NCI-H1417 (cell line): ENCODE measurements at places on chromosomes 1 and 21.

GRCh38 chr21:25911730-25912401, 177.1 kb downstream of the GABPA start:
- DNase-seq = no peak

- DNase-seq = no peak
Measured at GRCh38 chr1:219782311-219782710, 146.0 kb downstream of the SLC30A10 start.

DNA sequence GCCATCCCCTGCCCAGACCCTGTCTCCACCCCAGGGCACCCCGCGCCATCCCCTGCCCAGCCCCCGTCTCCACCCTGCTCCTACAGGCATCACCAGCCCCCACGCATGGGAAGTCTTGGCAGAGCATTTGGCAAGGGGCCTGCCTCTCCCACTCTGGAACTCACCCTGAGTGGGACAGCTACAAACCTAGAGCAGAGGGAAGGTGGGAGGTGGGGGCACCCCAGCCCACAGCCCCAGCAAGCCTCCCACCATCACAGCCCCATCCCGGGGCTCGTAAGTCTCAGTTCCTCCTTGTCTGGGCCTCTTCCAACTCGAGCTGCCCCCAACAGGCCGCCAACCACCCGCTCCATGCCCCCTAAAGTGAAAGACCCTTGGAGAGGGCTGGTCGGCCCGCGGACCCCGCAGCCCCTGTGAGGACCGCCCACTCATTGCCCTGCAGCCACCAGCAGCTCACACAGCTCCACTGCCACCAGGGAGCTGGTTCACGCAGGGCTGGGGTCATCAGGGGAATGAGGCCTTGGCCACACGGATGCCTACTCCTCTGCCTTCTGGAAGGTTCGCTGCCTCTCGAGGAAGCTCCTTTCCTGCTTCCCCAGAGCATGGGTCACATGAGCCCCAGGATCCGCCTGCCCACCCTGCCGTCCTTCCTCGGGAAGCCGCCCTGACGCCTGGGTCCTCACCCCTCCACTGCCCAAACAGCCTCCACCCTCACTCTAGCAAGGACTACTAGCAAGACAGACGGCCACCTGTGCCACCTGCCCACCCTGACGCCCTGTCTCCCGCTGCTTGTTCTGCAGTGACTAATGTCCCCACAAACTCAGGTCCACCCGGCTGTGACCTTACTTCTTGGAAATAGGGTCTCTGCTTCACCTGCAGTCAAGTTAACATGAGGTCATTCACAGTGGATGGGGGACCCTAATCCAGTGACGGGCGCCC, 14.4 kb downstream of the MEGF6 start:
- no peak for DNase-seq

DNA sequence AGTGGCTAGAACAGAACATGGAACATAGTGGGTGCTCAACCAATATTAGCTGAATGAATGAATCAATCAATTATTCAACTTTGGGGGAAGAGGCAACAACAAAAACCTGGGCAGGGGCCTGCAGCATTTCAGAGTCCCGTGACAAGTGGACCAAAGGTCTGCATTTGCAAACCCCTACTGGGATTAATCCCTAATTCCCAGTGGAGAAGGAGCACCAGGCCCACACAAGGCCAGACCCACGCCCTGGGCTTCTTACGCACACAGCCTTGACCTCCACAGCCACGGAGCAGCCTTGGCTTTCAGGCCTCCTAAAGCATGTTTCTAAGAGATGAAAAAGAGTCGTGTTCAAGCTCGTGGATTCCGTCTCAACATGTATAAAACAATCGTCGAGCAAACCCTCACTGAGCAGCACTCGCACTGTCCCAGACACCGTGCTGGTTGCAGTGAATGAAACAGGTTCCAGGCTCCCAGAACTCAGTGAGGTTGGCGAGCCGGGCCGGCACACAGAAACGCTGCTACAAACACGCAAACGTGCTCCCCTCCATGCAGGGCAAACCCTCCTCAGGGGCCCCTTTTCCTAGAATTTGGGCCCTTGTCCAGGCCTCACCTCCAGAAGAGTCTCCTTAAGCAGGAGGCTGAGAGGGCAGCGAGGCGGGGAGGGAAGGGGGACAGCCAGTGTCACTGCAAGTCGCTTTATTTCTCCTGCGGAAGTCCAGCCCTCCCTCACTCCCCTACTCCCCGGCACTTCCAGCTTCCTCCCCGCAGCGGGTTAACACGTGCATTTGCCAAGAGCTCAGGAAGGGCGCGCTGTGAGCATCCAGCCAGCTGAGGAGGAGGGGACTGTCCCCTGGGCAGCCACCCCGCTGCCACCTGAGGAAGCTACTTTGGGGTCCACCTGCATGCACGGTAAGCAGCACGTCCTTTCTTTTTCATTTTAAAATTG, 556.4 kb downstream of the KIF26B start:
- DNase-seq = no peak

GRCh38 chr1:214636436-214636835, 33.4 kb downstream of the CENPF start:
- no peak for DNase-seq

DNA sequence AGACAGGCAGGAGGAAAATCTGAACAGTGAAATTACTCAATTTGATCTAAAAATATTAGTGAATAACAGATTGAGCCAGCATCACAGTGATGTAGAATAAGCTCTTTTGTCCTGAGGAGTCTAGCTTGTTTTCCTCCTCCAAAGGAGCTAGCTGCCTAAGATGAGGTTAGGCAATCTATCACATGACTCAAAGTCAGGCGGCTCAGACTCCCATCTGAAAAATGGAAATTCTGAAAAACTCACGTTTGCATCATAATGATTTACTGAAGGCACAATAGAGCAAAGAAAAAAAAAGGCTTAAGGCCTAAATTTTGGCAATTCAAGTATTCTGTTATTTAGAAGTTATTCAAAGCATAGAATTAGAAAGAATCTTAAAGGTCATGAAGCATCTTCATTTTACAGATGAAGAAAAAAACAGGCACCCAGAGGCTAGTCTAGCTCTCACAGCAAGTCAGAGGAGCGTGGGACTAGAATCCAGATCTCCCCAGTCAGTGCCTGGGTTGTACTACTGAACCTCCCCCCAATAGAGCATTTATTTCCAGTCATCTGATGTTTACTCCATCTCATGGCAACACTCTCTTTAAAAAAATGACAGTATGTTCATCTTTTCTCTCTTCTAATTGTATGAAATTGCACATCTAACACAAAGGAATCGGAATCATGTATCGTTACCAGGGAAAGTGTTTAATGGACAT, 62.5 kb upstream of the ATF3 start:
- DNase-seq = no peak

DNA sequence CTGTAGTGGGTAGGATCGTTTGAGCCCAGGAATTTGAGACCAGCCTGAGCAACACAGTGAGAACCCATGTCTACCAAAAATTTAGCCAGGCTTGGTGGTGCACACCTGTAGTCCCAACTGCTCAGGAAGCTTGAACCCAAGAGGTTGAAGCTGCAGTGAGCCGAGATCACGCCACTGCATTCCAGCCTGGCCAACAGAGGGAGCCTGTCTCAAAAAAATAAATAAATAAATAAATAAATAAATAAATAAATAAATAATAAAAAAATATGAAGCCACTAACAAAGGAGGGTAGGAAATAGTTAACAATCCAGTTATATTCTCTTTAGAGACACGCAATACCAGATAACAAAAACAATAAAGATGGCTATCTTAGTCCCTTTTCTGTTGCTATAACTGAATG, 11.9 kb upstream of the CBR3 start:
- DNase-seq = no peak

- DNase-seq = no peak
Measured at GRCh38 chr1:163558162-163558561, 236.4 kb downstream of the NUF2 start.

DNA sequence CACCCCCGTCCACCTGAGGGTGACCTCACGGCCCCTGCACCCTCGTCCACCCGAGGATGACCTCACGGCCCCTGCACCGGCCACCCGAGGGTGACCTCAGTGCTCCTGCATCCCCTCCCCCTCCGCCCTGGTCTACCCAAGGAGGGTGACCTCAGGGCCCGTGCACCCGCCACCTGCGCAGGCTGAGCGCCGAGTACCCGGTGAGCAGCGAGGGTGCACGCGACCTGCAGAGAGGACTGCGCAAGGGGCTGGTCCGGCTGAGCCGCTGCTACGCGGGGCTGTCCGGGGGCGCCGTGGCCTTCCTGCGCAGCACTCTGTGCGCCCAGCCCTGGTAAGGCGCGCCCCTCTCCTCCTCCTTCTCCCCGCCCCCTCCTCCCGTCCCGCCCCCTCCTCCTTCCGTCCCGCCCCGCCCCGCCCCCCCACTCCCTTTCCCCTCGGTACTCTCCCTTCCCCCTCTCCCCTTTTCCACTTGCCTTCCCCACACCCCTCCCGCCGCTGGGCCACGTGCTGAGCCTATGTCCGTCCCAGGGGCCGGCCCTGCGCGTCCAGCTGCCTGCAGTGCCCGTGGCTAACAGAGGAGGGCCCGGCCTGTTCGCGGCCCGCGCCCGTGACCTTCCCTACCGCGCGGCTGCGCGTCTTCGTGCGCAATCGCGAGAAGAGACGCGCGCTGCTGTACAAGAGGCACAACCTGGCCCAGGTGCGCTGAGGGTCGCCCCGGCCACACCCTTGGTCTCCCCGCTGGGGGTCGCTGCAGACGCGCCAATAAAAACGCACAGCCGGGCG, 28.4 kb downstream of the TRIM11 start:
- DNase-seq = peak; percentile 88

DNA sequence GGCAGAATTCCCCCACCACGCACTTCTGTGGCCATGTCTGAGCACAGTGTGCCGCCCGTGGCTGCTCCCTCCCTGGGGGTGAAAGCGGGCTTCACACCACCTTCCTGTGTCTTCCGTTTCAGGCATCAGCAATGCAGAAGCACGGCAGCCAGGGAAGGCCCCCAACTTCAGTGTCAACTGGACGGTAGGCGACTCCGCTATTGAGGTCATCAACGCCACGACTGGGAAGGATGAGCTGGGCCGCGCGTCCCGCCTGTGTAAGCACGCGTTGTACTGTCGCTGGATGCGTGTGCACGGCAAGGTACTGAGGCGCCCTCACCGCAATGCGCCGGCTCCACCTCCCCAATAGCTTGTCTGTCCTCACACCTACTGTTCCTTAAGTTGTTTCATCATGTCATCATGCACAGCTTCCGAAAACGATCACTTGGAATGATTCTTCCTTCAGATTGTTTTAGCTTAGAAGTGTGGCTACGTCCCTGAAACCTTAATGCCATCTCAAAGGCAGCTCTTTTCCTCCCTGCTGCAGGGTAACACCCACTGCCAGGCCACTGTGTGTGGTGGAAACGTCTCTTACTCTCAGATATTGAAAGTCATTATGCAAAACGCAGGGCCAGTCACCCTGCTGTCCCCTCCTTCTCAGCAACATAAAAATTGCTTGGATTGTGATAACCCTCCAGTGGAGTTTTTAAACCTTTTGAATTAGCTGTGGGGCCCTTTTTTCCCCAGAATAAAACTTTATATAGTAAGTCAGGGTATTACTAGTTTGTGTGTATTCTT, 66.8 kb downstream of the POFUT2 start:
- DNase-seq = no peak

DNA sequence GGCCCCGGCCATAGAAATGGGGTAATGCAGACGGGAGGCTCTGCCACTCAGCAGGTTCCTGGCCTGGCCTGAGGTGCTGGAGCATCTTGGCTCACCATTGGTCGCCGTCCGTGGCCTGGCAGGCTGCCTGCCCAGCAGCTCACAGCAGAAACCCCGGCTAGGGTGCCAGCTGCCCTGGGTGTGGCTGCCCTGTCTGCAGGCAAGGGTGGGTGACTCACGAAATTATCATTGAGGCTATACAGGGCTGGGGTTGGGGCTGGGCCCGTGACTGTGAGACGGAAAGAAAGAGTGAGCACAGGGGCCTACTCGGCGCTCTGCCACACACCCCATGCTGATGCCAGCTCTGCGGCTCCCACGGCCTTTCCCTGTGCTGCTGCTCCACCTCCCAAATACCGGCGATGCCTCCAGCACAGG, 8.0 kb upstream of the PKP1 start:
- DNase-seq = no peak

GRCh38 chr1:46184920-46185658, 8.8 kb upstream of the P3R3URF start:
- DNase-seq = no peak

GRCh38 chr1:27632387-27633297, 2.3 kb downstream of the FGR start:
- DNase-seq = no peak

GRCh38 chr1:113275691-113276090, 114.6 kb upstream of the MAGI3 start:
- no peak for DNase-seq

- DNase-seq = no peak
Measured at GRCh38 chr21:44730951-44731579, 19.7 kb upstream of the TSPEAR start.

- peak; percentile 87 for DNase-seq
Measured at GRCh38 chr1:83998498-83999315, at the start of gene TTLL7. TTLL7 (minus strand) TSS chr1:83999132; CDS start chr1:83952211, 46,921 bp downstream.

GRCh38 chr1:206578068-206578977, 33.9 kb downstream of the EIF2D start:
- peak; percentile 17 for DNase-seq

DNA sequence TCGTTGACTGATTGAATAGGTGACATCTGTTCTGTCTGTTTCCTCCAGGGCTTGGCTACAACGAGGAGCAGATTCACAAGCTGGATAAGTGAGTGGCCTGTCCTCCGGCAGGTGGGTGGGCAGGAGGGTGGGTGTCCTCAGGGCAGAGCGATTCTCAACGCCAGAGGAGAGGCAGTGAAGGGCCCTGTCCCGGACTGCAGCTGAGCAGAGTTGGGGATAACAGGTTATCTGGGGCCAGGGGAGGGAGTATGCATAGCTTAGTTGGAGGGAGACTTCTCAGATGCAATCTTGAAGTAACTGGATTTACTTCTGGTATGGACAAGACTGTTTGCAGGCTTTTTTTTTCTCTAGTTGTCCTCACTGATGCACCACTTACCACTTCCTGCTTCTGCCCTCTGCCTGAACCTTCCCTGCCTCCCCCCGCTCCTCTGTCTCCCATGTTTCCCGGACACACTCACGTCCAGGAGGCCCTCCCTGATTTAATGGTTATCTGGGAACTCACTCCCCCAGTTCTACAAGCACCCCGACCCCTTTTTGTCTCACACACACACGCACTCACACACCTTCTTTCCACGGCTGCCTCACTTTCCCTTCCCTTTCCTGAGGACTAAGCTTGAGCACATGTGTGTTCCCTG, 16.4 kb upstream of the RASSF5 start:
- no peak for DNase-seq

DNA sequence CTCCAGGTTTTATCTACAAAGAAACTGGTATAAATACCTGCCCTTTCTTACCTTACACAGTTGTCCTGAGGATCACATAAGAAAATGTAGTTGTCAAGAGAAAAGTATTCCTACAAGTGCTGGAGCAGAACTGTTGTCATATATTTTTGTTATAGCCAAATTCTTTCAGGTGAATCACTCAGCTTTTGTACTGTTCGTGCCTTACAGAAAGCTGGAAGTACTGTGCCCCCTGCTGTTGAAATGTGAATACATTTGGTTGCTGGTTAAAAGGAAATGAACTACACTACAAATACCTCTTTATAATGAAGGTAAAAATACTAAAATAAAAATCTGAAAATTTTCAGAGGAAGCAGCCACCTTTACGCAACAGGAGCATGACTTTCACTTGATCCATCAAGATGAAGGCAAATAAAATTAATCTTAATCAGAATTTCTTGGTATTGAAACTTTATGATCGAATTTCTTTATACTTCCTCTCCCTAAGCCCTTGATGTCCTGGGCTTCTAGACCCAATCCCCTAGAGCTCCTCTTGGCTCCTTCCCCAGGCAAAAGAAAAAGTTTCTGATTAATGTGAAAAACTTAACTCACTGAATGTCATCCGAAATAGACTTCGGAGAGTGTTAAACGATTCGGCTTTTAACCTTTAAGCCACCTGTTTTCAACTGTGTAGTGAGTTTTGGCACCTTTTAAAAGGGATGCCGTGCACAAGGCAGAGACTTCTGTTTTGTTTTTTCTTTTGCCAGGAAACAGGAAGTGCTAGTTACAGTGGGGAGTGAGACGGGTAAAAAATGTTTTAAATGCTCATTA, 12.5 kb downstream of the CHML start:
- no peak for DNase-seq
